ENCODE measurements at places on chromosomes 7 and 10. TPM values are rescaled to one million over a fixed set of nuclear protein-coding genes. Genes with fewer than 3 reads are reported as not detected.
A peak's percentile ranks its signal among the peaks of the same experiment; 100 is the strongest.

DNA sequence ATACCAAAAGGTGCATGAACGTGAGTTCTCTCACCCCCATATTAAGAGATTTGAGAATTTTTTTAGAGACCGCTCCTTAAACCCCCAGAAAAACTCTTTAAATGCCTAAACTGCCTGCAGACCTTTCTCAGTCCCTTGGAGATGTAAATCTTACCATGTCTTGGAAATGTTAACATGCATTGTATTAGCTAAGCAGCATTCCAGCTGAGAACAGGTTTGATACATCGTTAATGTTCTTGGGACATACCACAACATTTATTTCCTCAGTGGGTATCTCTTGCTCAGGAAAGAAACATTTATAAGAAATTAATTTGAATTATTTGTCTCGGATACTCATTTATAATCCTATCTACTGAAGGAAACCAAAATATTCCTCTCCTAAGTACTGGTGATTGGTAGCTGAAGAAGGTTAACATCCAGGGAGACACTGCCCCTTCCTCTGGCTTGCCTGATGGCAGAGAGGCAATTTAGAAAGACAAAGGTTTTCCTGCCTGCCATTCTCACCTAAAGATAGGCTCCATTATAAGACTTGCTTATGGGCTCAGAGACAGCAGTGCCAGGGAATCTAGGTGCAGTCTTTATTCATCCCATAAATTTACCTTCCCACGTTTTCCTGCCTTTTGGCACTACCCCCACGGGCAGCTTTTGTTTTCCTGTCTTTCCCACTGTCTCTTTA lies 141.2 kb downstream of the COBL start:
- DNase-seq = no peak
- no peaks in the 10 kb centered on the region for H3K27me3 ChIP-seq
- H3K4me3 ChIP-seq = no peak overlapping the region
- no peak overlapping the region for H3K27ac ChIP-seq
- H3K4me1 ChIP-seq = no peaks in the 10 kb centered on the region

- DNase-seq = no peak
- H3K4me1 ChIP-seq = no peaks in the 10 kb centered on the region
- H3K36me3 ChIP-seq = no peaks in the 10 kb centered on the region
- no peaks in the 10 kb centered on the region for H3K27me3 ChIP-seq
These were observed 335.8 kb downstream of the PRPF18 start for GRCh38 chr10:13922586-13922985.

DNA sequence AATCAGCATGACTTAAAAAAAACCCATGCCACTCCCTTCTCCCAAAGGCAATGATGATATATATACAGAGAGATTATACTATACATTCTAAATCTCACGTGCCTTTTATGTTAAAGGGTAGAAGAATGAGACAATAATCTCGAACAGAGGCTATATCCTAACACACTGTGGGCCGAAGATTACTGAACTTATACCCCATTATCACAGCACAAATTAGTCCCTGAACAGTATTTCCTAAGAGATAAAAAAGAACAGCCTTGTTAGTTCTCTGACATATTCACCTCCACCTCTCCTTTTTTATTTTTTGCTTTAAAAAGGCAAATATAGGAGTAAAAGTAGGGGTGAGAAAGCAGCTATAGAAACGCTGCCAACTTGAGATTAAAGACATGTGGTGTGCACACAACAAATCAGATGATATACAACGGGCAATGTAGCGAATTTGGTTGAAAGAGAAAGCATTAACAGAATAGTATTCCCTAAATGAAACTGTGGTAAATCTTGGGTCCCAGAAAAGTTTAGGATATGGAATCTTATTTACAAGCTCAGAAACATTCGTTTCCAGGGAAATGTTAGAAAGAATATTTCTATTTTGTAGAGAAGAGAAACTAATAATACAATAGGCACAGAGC lies 69.5 kb downstream of the JMJD1C start:
- DNase-seq = no peak
- peaks cover 2% of the 10 kb centered on the region for H3K4me1 ChIP-seq
- no peak overlapping the region for H3K27ac ChIP-seq

GRCh38 chr10:76839276-76839675 lies 798.3 kb downstream of the KCNMA1 start:
- no peak for DNase-seq
- H3K4me3 ChIP-seq = no peak overlapping the region
- no peaks in the 10 kb centered on the region for H3K27me3 ChIP-seq
- no peaks in the 10 kb centered on the region for H3K36me3 ChIP-seq
- H3K4me1 ChIP-seq = no peaks in the 10 kb centered on the region

- no peak overlapping the region for H3K4me3 ChIP-seq
- H3K4me1 ChIP-seq = no peaks in the 10 kb centered on the region
- no peaks in the 10 kb centered on the region for H3K27me3 ChIP-seq
- no peaks in the 10 kb centered on the region for H3K36me3 ChIP-seq
These were observed 80.5 kb upstream of the INSYN2A start for GRCh38 chr10:127276794-127277462.

DNA sequence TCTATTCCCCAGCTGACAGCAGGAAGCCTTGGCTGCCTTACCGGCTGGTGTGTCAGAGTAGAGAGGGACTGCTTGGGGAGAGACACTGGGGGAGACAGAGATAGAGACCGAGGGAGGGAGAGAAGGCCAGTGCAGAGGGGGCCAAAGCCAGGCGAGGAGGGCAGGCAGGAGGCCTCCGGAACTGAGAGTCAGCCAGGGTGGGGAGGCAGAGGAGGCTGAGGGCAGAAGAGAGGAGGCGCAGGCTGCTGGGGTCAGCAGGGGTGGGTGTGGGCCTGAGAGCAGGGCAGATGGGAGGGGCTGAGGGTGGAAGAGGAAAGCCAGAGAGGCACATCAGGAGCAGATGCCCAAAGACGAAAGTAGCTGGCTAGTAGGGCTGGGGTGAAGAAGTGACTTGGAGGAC lies 57.2 kb upstream of the PAX2 start:
- no peaks in the 10 kb centered on the region for H3K36me3 ChIP-seq
- no peak overlapping the region for H3K4me3 ChIP-seq
- H3K27ac ChIP-seq = no peak overlapping the region

GRCh38 chr10:128325788-128326187 lies 199.6 kb upstream of the MKI67 start:
- H3K4me1 ChIP-seq = no peaks in the 10 kb centered on the region
- H3K4me3 ChIP-seq = no peak overlapping the region
- peaks cover 2% of the 10 kb centered on the region for H3K27me3 ChIP-seq
- H3K27ac ChIP-seq = no peak overlapping the region
- DNase-seq = no peak
- H3K36me3 ChIP-seq = no peaks in the 10 kb centered on the region

DNA sequence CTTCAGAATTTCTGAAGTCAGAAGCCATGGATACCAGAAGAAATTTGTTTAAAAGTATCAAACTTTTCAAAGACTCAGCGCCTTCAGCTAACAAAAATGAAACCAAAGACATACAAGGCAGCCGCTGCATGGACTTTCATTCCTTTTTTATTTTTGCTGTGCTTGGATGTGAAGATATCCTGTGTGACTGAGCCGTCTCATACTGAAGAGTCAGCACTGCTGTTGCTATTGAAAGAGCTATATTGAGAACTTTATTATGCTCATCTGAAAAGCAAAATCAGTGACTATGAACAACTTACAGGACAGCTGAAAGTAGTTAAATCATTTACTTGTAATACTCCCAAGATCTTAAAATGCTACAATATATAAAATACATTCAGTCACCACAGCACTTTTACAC lies 809.2 kb downstream of the NXPH1 start:
- no peak overlapping the region for H3K4me3 ChIP-seq
- H3K36me3 ChIP-seq = no peaks in the 10 kb centered on the region
- H3K27me3 ChIP-seq = no peaks in the 10 kb centered on the region
- no peak for DNase-seq
- no peak overlapping the region for H3K27ac ChIP-seq

- H3K27ac ChIP-seq = peak within 1 kb of the TSS; percentile 75
- H3K27me3 ChIP-seq = no peaks in the 10 kb centered on the region
These were observed at the start of gene SLF2 for GRCh38 chr10:100912605-100913469. TSS of gene SLF2 (plus strand) at chr10:100912963. CDS start at chr10:100913111, 148 bp downstream.

DNA sequence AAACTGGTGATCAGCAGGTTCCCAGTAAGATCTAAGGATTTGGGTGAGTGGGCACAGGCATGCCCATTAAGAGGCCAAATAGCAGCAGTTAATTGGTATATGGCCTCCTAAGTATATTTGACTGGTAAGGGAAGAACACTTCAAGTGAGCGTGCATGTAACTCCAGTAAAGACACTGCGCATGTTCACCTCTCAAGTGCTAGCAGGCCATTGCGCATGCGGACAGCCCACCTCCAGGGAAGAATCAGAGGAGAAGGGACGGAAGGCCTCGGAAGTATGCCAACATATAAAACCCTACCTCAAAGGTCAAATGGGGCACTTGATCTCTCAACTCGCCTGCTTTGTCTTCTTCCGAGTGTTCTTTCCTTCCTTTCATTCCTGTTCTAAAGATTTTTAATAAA lies 118.0 kb downstream of the ARL5B start:
- no peak overlapping the region for H3K4me3 ChIP-seq
- no peaks in the 10 kb centered on the region for H3K4me1 ChIP-seq
- H3K27ac ChIP-seq = no peak overlapping the region
- no peak for DNase-seq

- H3K27me3 ChIP-seq = no peaks in the 10 kb centered on the region
- H3K4me3 ChIP-seq = no peak overlapping the region
- H3K36me3 ChIP-seq = peaks cover 48% of the 10 kb centered on the region
- H3K4me1 ChIP-seq = peaks cover under 1% of the 10 kb centered on the region
- no peak overlapping the region for H3K27ac ChIP-seq
These were observed 122.2 kb downstream of the KMT2E start for GRCh38 chr7:105136221-105136620.

GRCh38 chr7:96034940-96035727 lies 262.8 kb downstream of the DYNC1I1 start:
- H3K4me3 ChIP-seq = no peak overlapping the region
- H3K27ac ChIP-seq = no peak overlapping the region
- H3K27me3 ChIP-seq = no peaks in the 10 kb centered on the region
- no peak for DNase-seq
- no peaks in the 10 kb centered on the region for H3K4me1 ChIP-seq
- H3K36me3 ChIP-seq = no peaks in the 10 kb centered on the region

DNA sequence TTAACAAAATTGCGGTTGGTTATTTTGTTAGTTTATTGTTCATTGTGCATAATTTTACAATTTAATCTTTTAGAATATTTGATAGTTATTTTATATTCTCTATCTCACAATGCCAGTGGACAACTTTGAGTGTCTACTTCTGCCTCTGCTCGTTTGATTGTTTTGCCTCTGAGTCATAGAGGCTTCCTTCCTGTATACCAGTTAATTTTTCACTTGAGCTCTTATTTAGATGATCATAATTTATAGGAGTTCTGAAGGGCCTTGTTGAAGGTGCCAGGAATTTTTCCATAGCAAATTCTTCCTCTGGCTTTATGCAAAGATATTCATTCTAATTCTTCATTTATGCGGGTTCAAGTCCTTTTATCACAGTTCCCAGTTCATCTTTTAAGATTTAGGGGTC lies 5.2 kb upstream of the MALRD1 start:
- H3K4me1 ChIP-seq = no peaks in the 10 kb centered on the region
- H3K4me3 ChIP-seq = no peak overlapping the region
- no peaks in the 10 kb centered on the region for H3K27me3 ChIP-seq
- no peak for DNase-seq
- no peaks in the 10 kb centered on the region for H3K36me3 ChIP-seq
- no peak overlapping the region for H3K27ac ChIP-seq

- peaks cover 5% of the 10 kb centered on the region for H3K4me1 ChIP-seq
- H3K4me3 ChIP-seq = no peak overlapping the region
- H3K27me3 ChIP-seq = no peaks in the 10 kb centered on the region
- no peaks in the 10 kb centered on the region for H3K36me3 ChIP-seq
These were observed 11.0 kb upstream of the IL6 start for GRCh38 chr7:22715969-22716368.

DNA sequence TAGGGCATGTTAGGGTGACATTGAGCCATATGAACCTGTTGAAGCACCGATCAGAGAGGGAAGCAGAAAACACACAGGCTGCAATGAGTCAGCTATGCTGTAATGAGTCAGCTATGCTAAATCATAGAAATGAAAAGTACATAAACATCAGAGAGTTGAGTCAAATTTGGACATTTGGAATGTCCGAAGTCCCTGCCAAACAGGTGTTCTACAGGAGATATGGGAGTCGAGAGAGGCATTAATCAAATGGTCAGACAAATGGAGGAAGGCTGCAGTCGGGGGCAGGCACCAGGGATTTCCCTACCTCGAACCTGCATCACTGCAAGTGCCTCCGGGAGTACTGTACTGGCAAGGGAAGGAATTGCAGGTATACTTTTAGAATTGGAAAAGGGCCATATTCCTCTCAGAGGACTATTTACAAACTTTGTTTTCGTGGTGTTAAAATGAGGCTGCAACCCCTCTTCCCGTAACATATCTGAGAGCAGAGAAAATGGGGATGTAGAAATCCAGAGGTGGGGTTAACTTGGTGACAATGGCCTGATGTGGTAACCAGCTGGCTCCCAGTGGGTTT lies 8.8 kb upstream of the ZC3HAV1 start:
- no peaks in the 10 kb centered on the region for H3K36me3 ChIP-seq
- H3K27me3 ChIP-seq = no peaks in the 10 kb centered on the region
- peak overlapping the region; percentile 26 for H3K27ac ChIP-seq
- H3K4me1 ChIP-seq = peaks cover 8% of the 10 kb centered on the region
- H3K4me3 ChIP-seq = no peak overlapping the region
- no peak for DNase-seq

GRCh38 chr10:89278034-89278535 lies 23.8 kb upstream of the IFIT2 start:
- H3K4me1 ChIP-seq = no peaks in the 10 kb centered on the region
- no peak overlapping the region for H3K27ac ChIP-seq
- DNase-seq = no peak
- H3K36me3 ChIP-seq = no peaks in the 10 kb centered on the region
- H3K27me3 ChIP-seq = no peaks in the 10 kb centered on the region
- H3K4me3 ChIP-seq = no peak overlapping the region

DNA sequence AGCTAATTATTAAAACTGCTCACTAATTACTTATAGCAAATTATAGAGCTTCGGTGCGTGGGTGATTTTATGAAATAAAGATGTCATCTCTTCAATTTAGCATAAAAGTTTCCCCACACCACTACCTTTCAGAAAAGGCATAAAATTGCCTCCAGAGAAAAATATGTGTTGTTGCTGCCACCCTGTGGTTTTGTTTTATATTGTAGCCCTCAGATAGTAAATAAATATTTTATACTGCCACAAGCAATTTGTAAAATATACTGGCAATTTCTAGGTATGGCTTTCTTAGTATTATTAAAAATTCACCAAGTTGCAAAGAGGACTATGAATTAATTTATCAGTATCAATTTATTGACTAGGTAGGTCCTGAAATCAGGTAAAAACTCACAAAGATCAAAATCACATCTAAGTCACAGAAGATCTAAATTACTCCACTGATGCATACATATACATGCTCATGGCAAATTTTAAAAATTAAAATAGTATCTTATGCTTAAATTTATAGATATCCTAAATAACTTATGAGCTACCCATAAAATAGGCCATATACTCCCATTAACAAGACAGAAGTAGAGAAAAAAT lies 26.5 kb downstream of the ASNS start:
- H3K4me3 ChIP-seq = no peak overlapping the region
- H3K36me3 ChIP-seq = no peaks in the 10 kb centered on the region
- DNase-seq = peak; percentile 30
- no peaks in the 10 kb centered on the region for H3K4me1 ChIP-seq
- no peak overlapping the region for H3K27ac ChIP-seq
- H3K27me3 ChIP-seq = no peaks in the 10 kb centered on the region

The HOXA11 gene
- total RNA-seq = not detected

The NKX1-2 gene
- total RNA-seq = not detected

The CALD1 gene
- 2.5 TPM for total RNA-seq

The NME8 gene
- 37.0 TPM for total RNA-seq

The C10orf62 gene
- total RNA-seq = not detected

The TMEM140 gene
- 60.0 TPM for total RNA-seq

The ACSM6 gene
- not detected for total RNA-seq

The GPR15LG gene
- total RNA-seq = not detected

The SEMA4G gene
- total RNA-seq = not detected

The AIMP2 gene
- total RNA-seq = 11.1 TPM

The PRSS2 gene
- total RNA-seq = not detected

The HYAL4 gene
- not detected for total RNA-seq

The HOXA2 gene
- not detected for total RNA-seq

Measured in natural killer cell (primary cell).